ENCODE measurements at places on chromosomes 16 and 17. TPM values are rescaled to one million over a fixed set of nuclear protein-coding genes. Genes with fewer than 3 reads are reported as not detected.

DNA sequence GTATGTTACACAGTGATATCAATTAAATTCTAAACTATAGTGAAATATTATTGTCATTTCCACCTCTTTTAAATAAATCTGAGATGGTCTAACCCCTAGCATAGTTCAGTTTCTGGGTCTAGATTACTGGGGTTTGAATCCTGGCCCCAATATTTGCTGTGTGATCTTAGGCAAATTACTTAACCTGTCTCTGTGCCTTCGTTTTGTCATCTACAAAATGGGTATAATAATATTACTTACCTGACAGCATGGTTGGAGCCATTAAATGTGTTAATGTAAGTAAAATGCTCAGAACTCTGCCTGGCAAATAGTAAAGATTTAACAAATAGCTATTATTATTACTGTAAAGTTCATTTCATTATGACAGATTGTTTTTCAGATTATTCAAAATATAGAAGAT lies 52.3 kb downstream of the BMERB1 start:
- no peak for DNase-seq

DNA sequence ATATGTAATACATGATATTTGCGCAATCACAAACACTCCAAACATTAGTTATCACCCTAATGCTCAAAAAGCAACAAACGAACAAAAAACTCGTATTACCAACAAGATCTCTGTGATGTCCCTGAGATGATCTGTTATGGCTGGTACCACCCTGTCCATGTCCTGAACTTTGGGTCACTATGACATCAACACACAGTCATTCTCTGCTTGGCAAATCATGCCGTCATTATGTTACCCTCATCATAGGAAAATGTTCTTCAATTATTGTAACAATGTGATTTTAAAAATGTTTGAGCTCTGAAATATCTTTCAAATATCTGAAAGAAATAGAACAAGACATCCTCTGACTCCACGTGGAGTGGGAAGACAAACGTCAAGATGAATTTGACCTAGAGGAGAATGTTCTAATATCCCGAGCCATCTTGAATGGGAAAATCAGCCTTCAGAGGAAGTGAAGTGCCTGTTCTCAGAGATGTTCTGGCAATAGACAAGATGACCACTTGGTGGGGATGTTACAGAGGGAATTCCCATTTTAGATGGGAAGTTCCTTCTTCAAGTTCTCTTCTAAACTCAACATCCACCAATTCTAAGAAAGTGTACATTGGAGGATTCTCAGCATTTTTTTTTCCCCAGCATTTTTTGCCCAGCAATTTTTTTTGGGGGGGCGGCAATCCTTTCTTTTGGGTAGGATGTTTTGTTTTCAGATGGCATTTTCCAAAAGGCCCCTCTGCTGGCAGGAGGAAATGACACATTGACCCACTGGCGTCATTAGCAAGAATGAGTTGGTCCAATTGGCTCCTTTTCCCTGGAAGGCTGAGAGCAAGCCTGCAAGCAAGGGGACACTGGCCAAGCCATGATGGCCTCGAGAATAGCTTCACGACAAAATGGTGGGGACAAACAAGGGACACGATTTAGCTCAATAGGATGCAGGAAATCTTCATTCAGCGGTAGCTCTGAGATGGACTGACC lies 3.7 kb upstream of the HSD17B2 start:
- DNase-seq = no peak

DNA sequence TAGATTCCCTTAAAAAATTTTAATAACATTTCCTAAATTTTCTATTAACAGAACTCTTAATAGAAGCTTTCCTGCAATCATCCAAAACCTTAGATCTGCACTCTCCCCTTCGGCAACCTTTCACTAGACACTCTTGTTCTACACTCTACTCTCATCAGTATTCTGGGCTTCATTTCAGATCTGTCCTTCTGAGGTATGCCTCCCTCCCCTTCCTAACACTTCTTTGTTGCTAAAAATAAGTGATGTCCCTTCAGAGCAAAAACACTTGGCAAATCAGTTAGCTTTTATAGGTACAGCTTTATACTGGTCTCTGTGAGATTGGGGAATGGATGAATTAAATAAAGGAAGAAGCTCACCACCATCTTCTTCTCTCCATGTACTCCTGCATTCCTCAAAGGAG lies 28.2 kb upstream of the GNAO1 start:
- DNase-seq = no peak

DNA sequence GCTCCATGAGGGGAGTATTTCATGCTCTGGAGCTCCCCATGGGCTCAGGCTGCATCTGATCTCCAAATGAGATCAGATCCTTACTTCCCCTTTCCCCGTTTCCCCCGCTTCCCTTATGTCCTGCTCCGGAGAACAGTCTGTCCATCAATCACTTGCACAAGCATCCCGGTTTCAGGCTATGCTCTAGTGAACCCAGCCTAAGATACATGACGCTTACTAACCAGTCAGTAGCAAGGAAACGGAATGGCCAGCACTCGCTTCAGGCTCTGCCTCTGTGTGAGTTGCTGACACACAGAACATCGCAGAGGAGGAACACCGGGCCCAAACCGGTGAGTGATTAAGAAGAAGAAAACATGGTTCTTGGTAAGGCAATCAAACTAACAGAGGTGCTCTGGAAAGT lies 9.4 kb upstream of the ATP5MC1 start:
- DNase-seq = no peak

DNA sequence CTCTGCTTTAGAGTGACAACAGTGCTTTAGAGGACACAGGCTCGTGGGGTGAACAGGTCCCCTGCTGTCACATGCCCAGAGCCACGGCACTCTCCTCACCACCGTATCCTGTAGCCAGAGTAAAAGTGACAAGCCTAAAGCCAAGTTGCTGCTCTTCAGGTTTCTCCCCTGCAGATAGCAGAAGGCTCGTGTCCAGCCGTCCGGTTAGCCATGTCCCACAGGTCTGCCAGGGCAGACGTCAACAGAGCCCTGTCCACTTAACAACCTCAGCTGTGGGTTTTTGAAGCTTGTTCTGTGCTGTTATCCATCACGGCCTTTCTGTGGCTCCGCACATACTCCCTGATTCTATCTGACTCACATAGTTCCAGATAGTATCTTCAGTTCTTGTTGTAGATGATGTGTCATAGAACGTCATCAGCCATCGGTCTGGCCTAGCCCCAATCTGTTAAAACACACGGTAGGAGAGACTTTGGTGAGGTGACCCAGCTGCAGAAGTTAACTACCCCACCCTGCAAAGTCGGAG lies 100.7 kb downstream of the SOCS1 start:
- DNase-seq = no peak

Gene NHLRC4
- total RNA-seq = 0.67 TPM

Gene NOS2
- 0.05 TPM for total RNA-seq

Data from GM12878 (cell line).